CD4-positive, CD25-positive, alpha-beta regulatory T cell (primary cell): ENCODE measurements at places on chromosomes 12 and 14.

- DNase-seq: no peak
Observed at GRCh38 chr14:73829071-73829470, 22.6 kb upstream of the PTGR2 start.

DNA sequence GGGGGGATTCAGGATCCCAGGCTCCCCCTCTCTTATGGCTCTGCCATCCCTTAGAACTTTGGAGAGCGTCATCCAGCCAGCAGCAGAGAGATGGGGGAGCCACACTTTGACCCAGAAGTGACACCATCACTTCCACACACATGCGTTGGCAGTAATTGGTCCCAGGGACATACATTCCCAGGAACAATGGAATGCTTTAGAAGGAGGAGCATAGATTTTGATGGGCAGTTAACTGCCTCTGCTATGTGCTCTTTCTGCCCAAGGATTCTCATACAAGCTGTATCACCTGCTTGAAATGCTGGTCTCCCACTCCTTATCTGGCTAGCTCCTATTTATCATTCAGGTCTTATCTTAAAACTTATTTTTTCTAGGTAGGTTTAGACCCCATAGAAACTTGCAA lies 109.0 kb upstream of the RPH3A start:
- DNase-seq: no peak

GRCh38 chr12:110004598-110004997 lies 5.4 kb downstream of the ANKRD13A start:
- DNase-seq: peak; percentile 33

- DNase-seq: no peak
Observed at GRCh38 chr14:70084226-70084625, 104.5 kb downstream of the SLC8A3 start.

- DNase-seq: no peak
Observed at GRCh38 chr14:87407344-87407743, 585.6 kb downstream of the GALC start.
